ENCODE measurements at places on chromosomes 13 and 19.

GRCh38 chr13:113620036-113620796 lies 35.7 kb downstream of the TFDP1 start:
- no peak for DNase-seq

- no peak for DNase-seq
Observed at GRCh38 chr19:40962460-40962961, 28.6 kb upstream of the CYP2B6 start.

DNA sequence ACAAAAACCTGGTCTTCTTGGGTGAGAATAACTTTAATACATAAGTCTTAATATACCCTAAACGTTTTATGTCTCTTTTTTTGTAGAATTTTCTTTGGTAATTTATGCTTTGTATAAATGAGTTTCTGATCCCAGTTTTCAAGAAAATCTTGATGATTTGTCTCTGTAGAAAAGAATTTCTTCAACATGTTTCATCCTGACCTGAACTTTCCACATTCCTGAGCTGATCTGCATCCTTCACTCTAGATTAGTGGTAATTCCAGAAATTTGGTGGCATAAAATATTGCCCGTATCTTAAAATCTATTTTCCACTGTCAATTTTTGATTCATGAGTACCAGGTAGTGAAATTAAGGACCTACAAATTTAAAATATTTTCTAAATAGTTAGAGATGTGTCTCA lies 16.3 kb downstream of the ZNF714 start:
- no peak for DNase-seq

- DNase-seq: no peak
Observed at GRCh38 chr19:58277748-58278540, 811 bp upstream of the ZNF8 start.

DNA sequence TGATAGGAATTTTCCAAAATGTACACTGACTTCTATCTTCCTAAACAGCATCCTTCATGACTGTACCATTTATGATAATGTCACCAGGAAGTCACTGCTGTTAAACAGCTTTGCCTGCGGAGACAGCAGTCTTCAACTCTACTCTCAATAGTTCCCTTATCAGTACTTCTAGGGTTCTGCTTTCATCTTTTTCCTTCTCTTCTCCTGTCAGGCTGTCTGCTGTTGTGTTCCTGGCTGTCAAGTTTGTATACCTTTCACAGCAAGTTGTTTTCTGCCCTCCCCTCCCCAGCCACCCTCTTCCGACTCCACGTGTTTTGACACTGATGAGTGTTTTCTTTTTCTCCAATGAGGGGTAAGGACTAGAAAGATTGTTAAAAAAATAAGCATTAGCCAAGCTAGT lies 2.2 kb downstream of the UPF3A start:
- DNase-seq: no peak

- DNase-seq: no peak
Observed at GRCh38 chr13:109154966-109155761, 525.8 kb downstream of the MYO16 start.

DNA sequence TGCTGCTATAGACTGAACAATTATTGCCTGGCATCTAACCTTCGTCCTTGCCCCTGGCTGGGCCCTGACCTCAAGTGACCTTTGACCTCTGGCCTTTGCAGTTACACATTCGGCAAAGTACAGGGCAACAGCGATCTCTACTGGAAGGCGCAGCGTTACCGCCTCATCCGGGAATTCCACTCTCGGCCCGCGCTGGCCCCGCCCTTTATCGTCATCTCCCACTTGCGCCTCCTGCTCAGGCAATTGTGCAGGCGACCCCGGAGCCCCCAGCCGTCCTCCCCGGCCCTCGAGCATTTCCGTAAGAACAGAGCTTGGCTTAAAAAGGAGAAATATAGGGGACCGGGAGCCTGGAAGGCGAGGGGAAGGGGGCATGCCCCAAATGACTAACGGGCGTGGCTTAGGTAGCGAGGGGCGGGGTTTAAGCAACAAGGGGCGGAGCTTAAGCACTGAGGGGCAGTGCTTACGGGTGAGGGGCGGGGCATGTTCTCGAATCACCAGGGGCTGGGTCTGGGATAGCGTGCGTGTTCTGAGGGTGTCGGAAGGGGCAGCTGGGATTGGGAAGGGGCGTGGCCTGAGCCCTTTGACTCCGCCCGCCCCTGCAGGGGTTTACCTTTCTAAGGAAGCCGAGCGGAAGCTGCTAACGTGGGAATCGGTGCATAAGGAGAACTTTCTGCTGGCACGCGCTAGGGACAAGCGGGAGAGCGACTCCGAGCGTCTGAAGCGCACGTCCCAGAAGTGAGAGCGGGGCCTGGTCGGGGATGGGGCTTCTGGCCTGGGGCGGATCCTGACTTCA lies 52.7 kb downstream of the TRPM4 start:
- DNase-seq: no peak

- no peak for DNase-seq
Observed at GRCh38 chr19:57788114-57788692, 18.7 kb downstream of the ZNF586 start.

- DNase-seq: no peak
Observed at GRCh38 chr13:43058831-43059230, 35.4 kb downstream of the DNAJC15 start.

DNA sequence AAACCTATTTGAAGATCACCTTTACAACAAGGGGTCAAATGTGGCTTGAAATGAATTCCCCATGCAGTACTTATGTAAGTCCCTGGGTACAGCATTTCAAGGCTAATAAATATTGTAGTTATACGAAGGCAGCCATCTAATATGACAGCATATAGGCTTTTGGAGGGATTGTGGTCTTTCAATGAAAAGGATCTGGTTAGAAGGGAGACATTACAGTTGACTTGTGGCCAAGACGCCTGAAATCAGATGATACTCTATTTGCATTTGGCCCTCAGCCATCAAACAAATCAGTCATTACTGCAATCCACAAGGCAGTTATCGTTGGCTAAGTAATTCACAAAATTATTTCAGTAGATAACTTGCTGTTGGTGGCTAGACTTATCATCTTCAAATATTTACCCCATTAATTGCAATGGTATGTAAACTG lies 242.7 kb downstream of the DCLK1 start:
- no peak for DNase-seq

GRCh38 chr19:57382806-57383488 lies 6.7 kb upstream of the ZNF548 start:
- DNase-seq: no peak

DNA sequence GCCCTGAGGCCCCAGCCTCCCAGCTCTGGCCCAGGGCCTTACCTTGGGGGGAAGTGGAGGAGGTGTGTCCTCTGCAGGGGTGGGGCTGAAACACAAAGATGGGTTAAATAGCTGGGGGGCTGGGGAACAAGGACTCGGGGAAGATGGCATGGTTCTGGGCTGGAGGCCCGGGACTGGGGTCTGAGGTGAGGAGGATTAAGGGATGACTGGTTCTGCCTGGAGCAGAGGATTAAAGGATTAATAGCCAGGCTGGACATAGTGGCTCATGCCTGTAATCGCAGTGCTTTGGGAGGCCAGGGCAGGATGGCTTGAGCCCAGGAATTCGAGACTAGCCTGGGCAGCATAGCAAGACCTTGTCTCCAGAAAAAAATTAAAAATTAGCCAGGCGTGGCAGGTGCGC lies 11.6 kb downstream of the MAP4K1 start:
- DNase-seq: no peak

- DNase-seq: no peak
Observed at GRCh38 chr13:39148513-39148961, 110.3 kb downstream of the NHLRC3 start.

DNA sequence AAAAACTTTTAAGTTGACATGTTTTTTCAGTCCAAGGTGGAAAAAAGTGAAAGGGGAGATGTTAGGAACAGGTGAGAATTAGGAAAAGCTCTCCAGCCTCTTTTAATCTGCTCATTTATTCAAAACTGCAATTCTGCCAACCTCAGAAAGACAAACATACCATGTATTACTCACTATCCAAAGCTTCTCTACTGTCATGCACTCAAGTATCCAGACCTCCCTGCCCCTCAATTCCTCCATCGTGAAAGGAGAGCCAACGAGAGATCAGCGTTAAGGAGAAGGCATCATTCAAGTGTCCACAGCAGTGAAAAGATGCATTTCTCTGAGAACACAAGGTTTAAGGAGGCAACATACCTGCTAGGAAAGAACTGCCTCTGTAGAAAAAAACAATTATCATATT lies 24.5 kb downstream of the DIAPH3 start:
- DNase-seq: no peak

GRCh38 chr19:41734156-41734555 lies 21.2 kb upstream of the CEACAM6 start:
- no peak for DNase-seq

- no peak for DNase-seq
Observed at GRCh38 chr13:101258071-101258470, 158.2 kb downstream of the NALCN start.

GRCh38 chr19:18610556-18611326 lies 1.9 kb upstream of the TMEM59L start:
- DNase-seq: no peak

DNA sequence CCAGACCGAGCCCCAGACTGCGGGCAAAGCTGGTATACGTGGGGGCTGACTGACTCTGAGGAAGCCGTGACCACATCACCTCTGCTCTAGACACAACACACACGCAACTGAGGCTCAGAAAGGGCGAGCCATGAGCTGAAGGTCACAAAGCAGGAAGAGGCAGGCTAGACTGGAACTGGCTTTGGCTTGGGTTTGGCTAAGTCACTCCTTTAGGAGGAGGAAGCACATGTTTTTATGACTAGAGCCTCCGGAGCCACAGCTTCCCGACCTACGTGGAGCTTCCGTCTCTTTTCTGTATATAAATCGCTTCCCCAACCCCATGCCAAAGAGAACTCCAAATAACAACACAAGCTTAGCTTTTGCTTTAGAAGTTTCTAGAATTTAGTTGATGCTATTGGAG lies 48.0 kb downstream of the RFX2 start:
- no peak for DNase-seq

DNA sequence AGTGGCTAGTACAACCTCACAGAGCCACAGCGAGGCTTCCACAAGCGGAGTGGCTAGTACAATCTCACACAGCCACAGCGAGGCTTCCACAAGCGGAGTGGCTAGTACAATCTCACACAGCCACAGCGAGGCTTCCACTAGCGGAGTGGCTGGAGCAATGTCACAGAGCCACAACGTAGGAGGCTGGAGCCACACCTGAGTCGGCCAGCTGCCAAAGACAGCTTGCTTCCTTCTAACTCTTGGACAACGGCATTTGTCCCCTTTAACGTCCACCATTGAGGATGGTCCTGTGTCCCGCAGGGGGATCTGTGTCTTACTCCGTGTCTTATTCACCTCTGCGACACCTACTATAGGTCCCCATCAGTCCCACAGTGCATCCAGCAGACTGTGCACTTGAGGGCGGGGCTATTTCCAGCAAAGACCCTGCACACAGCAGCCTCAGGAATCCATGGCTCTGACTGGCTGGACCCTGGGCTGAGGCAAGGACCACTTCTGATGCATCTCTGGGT lies 3.7 kb downstream of the ZNF787 start:
- DNase-seq: no peak

DNA sequence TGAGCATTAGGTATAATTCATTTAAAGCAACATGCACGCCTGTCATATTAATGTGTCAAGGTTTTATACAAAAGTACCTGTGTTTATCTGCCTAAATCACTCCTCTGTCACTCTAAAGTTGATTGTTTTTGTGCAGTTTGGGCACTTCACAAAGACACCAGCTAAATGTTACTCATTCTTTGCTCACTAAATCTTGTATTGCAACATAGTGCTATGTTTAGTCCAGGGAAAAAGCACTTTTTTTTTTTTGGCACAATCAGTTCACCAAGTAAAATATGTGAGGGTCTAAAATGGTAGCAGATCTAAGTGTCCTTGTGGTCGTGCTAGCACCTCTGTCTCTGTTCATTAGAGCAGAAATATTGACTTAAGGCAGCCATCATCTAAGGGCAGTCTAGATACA lies 2526.7 kb upstream of the PCDH20 start:
- no peak for DNase-seq

DNA sequence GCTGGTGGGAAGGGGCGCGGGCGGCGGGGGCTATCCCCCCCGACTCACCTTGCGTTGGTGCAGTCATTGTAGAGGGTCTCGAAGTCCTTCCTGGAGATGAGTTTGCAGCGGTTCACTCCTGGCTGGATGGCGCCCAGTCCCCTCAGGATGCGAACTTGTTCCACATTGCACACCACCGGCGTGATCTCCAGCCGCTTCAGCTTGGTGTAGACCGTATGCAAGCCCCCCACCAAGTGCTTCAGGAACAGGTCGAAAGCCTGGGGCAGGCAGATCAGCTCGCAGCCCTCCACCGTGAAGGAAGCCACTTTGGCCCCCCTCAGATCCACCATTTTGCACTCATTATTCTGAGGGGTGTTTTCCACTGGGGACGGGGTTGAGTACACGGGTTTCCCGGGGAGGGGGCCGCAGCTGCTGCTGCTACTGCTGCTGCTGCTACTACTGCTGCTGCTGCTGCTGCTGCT lies 1.1 kb downstream of the DACH1 start:
- no peak for DNase-seq

DNA sequence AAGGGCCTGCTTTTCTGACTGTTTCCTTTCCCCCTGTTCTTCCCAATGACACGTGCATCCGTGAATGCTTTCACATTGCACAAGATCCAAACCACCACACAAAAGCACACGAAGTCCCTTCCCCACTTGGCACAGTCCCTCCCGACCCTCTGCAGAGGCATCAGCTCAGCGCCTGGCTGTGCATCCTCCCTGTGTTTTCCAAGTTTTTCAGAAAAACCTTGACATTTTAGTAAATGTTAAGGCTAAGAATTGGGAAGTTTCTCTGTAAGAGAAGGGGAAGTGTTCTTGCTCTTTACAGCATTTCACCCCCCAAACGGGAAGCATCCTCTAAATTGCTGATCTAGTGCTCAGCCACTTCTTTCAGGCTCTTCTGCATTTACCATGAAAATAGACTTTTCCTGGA lies 94.5 kb upstream of the TM9SF2 start:
- DNase-seq: no peak

DNA sequence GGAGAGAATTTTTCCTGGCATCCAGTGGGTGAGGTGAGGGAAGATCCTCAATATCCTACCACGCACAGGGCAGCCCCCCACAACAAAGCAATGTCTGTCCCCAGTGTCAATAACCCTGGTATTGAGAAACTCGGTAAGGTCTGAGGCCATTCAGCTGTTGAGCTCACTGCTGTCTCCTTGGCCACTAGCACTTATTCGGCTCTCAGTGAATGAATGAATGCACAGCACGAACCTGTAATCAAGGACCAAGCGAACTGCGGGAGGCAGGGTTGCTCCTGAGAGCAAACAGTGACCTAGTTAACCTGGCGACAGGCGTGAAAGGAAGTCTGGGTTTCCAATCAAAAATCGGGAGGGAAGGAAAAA lies 640 bp downstream of the ZSCAN5A start:
- no peak for DNase-seq

- DNase-seq: no peak
Observed at GRCh38 chr13:46541210-46541609, 11.8 kb upstream of the LRCH1 start.

DNA sequence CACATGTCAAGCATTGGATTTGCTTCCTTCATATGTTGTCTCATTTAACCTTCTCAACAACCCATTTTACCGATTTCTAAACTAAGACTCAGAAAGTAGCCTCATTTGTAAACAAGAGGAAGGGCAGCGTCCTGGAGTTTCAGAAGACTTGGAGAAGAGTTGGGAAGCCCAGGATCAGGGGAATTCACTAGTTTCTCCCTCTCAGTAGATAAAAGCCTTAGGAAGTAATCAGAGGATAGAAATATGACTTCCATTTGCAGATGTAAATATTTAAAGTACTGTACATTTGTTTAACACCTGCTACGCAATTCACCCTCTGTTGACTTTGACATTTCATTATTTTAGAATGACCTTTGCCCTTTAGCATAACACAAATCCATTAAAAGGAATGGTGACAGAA lies 216.4 kb downstream of the DCT start:
- DNase-seq: no peak
